Myometrial cell (primary cell): ENCODE measurements at places on chromosomes 12 and 14. TPM values are rescaled to one million over a fixed set of nuclear protein-coding genes. Genes with fewer than 3 reads are reported as not detected.

Gene ACOT6
- not detected in 2 replicates for total RNA-seq

Gene LALBA
- total RNA-seq, result not detected in 2 replicates

Gene TMPRSS12
- total RNA-seq, result not detected in 2 replicates

Gene E2F7
- 5.2 and 9.2 TPM in 2 replicates for total RNA-seq

Gene C12orf50
- not detected in 2 replicates for total RNA-seq

Gene ZBTB42
- total RNA-seq, result 1.6 and 2.3 TPM in 2 replicates

Gene PRKAG1
- 114 TPM in 2 replicates for total RNA-seq

Gene EIF2S3B
- 0.29 and 0.35 TPM in 2 replicates for total RNA-seq

Gene C3AR1
- 0.29 and 0.53 TPM in 2 replicates for total RNA-seq

Gene KCTD10
- total RNA-seq, result 57.2 and 65.2 TPM in 2 replicates

Gene PMCH
- total RNA-seq, result not detected in 2 replicates

Gene NPFF
- not detected in 2 replicates for total RNA-seq

Gene FGF23
- not detected in 2 replicates for total RNA-seq

Gene FOXG1
- not detected in 2 replicates for total RNA-seq

Gene LTBR
- total RNA-seq, result 186 and 189 TPM in 2 replicates

Gene DBX2
- total RNA-seq, result not detected in 2 replicates

Gene APOF
- total RNA-seq, result not detected in 2 replicates

Gene CLEC2D
- total RNA-seq, result 0.53 and 7.8 TPM in 2 replicates

Gene FAM181A
- not detected in 2 replicates for total RNA-seq

Gene TCP11L2
- total RNA-seq, result 11.9 and 13.8 TPM in 2 replicates

Gene CTSG
- not detected in 2 replicates for total RNA-seq

Gene SLC6A15
- 7.2 and 12.1 TPM in 2 replicates for total RNA-seq

Gene PTPN6
- total RNA-seq, result not detected in 2 replicates

Gene RNF34
- total RNA-seq, result 25.1 and 56.9 TPM in 2 replicates

Gene FSCB
- total RNA-seq, result not detected in 2 replicates

Gene P2RX2
- not detected in 2 replicates for total RNA-seq

Gene NKX2-8
- not detected in 2 replicates for total RNA-seq

Gene SERPINA9
- total RNA-seq, result not detected in 2 replicates

Gene TMEM63C
- not detected in 2 replicates for total RNA-seq

Gene GPX2
- not detected in 2 replicates for total RNA-seq

Gene ZDHHC22
- total RNA-seq, result not detected in 2 replicates

Gene SOCS4
- total RNA-seq, result 6.9 and 7.4 TPM in 2 replicates
